NCI-H1694 treated with DMSO at 0.1 percent for 48 hours (cell line): ENCODE measurements at places on chromosomes 11 and 22.

- no peak for DNase-seq
These were observed 14.7 kb downstream of the TOM1 start for GRCh38 chr22:35314161-35314942.

DNA sequence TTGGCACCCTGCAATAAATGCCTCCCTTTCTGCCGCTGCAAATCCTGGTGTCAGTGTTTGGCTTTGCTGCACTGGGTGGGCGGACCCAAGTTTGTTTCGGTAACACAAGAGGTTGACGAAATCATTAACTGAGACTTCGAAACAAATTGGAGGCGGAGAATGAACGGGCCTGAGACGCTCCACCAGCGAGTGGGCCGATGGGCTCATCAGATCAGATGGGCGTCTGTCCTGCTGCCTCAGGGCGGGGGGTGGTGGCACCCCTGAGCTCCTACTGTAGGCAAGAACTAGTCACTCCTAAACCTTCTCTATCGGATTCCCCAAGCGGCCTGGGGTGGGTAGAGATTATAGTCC lies 918 bp upstream of the CAPN5 start:
- no peak for DNase-seq

DNA sequence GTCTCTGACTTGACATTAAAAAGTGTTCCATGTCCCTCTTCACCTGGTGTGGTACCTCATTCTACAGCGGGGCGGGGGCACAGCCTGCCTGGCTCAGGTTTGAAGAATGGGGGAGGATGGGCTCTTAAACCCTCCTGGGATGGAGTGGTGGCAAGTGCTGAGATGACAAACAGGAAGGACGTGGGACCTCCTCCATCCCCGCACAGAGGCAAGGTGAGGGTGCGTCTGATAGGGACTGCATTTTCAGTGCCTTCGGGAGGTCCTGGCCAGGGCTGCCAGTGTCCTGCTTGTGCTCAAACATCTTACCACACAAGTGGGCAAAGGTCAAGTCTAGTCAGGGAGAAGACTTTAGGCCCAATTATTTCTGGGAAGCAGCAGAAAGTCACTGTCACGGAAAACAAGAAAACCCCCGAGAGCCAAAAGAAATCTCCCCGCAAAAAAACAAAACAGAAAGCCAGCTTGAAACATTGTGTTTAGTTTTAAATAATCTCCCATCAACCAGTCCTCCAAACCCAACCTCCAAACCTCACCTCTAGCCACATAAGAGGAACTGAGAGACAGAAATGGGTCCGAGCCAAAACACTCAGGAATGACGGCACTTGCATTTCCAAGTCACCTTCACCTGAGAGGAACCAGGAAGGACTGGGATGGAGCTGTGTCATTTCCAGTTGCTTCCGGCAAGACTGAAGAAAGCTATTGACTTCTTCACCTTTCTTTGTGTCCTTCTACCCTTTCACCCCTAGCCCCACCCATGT lies 966.5 kb downstream of the NTM start:
- DNase-seq: no peak

GRCh38 chr11:28400331-28401100 lies 292.3 kb downstream of the METTL15 start:
- no peak for DNase-seq

GRCh38 chr11:36492724-36493304 lies 17.3 kb downstream of the TRAF6 start:
- DNase-seq: peak; percentile 42

- no peak for DNase-seq
These were observed 79.0 kb downstream of the CADM1 start for GRCh38 chr11:115425250-115425649.

- no peak for DNase-seq
These were observed 97.5 kb upstream of the CCDC179 start for GRCh38 chr11:22957786-22958185.

DNA sequence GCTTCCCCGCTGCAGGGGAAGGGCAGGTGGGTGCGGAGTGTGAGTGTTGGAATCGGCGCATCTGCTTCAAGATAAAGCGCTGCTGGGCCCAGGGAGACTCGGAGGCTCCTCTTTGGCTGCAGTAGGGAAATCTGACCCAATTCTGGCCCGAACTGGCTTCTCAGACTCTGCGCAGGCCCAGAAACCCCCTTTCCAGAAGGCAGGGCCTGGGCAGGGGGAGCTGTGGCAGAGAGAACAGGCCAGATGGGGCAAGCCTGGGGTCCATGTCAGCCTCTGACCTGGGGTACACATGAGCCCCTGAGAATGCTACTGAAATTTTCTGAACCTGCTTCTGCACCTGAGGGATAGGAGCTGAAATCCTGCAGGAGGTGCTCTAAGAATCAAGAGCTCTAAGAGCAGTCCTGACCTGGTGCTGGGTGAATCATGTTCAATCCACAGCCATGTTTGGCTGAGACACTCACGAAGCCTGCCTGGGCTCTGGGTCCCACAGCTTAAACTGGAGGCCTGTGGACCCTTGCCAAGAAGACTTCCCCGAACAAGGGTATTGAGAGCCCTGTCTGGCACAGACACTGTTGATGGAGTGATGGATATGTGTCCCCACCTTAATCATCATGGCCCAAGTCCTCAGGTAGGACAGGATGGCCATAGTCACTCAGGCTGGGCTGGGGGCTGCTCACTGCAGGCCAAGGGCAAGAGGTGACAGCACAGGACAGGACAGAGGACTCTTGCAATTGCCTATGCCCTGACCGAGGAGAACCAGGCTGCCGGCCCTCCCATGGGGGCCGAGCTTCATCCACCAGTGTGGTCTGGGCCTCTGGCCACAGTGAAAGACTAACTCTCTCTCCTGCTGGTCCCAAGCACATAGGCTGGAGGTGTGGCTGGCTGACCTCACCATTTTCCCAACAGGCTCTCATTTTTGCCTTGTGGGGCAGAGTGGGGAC lies 6.9 kb downstream of the RAB3IL1 start:
- DNase-seq: no peak

DNA sequence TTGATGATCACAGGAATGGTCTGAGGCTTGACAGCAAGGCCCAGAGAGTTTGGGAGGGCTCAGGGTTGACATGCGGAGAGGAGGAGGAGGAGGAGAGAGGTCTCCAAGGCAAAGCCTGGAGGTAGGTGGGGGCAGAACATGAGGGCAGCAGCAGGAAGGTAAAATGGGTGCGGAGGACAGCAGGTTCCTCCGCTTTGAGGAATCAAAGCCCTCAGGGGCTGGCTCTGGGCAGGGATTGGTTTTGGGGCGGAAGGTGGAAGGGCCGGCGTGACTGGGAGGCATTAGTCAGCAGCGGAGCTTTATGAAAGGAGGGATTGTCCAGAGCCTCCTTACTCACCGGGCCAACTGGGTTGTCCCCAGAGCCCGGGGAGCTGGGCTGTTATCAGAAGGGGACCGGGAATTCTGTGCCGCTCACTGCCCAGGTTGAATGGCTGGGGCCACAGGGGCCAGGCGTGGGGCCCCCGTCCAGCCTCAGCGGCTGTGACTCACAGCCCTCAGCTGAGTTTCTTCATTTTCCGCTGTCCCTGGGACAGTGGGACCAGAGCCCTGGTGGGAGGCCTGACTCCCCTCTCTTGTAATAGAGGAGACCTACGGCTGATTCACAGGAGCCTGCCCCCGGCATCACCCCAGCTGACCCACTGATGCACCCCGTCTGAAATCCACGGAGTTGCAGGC lies 36.2 kb downstream of the LIF start:
- no peak for DNase-seq

DNA sequence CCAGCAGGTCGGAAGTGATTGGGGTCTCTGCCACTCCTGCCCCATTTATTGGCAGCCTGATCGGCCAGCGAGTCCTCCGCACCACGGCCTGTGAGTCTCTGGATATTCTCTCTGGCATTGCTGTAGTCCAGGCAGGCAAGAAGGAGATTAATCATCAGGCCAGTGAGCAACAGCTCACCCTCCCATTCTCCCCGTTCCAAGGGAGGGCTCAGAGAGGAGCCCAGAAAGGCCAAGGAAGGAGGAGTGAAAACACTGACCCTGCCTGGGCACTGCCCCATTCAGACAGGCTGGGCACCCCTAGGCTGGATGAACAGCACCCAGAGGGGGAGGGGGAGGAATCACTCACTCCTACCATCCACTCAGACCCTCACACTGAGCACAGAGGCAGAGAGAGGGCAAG lies 3.1 kb downstream of the SAA2 start:
- DNase-seq: no peak

- no peak for DNase-seq
These were observed 225.0 kb downstream of the CEP164 start for GRCh38 chr11:117552626-117553025.

GRCh38 chr11:133222425-133223330 lies 309.6 kb downstream of the OPCML start:
- no peak for DNase-seq

- DNase-seq: no peak
These were observed 125.3 kb upstream of the C11orf58 start for GRCh38 chr11:16613262-16613511.

DNA sequence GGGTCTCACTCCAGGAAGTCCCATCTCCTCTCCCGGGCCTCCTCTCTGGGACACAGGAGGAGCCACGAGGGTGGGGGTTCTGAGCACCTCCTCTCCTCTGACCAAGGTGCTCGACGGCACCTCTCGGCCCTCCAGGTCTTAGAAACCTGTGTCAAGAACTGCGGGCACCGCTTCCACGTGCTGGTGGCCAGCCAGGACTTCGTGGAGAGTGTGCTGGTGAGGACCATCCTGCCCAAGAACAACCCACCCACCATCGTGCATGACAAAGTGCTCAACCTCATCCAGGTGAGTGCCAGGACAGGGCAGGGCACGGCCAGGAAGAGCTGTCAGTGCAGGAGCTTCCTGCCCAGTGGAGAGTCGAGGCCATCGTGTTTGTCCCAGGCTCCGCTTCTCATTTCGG lies 23.2 kb downstream of the TOM1 start:
- no peak for DNase-seq

DNA sequence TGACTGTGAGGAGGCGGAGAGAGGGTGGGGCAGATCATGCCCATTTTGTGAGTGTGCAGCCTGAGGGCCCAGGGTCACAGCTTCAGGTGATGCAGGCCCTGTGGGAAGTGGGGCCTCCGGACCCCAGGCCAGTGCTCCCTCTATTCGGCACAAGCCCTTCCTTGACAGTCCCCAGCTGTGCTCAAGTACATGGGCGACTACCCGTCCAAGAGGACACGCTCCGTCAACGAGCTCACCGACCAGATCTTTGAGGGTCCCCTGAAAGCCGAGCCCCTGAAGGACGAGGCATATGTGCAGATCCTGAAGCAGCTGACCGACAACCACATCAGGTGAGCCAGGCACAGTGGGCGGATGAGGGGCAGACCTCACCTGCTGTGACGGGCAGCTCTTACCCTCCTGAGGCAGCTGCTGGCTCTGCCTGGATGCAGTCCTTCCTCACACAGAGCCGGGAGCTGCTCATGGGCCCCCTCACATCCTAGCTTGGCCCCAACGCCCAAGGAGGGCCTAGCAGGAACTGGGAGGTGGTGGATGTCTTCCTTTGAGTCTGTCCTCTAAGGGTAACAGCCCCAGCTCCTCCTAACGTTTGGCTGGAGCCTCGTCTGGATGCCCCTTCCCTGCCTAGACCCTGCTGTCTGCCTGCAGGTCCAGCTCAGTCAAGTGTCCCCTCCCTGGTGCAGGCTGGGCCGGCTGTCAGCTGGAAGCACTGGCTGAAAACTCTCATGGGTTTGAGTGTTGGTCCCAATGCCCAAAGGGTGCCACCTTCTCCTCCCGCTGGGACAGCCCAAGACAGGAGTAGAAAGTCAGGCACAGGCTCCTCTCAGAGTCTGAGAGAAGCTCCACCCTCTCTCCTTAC lies 76.1 kb downstream of the MYO7A start:
- DNase-seq: no peak
